ENCODE measurements at places on chromosomes 3 and 15. TPM values are rescaled to one million over a fixed set of nuclear protein-coding genes. Genes with fewer than 3 reads are reported as not detected.

DNA sequence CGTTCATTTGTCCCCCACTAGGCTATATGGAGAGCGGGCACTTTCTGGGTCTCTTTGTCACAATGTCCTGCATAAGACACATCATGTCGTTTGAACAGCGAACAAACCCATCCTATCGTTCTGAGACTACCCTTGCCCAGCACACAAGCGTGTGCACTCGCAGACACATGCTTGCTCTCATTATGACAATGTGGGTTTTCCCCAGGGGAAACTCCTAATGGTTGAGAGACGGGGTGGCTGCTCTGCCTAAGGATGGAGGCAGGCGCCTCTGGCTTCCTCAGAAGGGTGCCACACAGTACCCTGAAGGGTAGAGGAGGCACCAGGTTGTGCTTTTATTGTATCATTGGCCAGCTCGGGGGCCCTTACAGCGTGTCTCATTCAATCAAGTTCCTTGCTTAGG is 51.0 kb upstream of the MYZAP start:
- H3K27ac ChIP-seq = no peak overlapping the region
- no peak for DNase-seq
- no peaks in the 10 kb centered on the region for H3K27me3 ChIP-seq
- H3K4me1 ChIP-seq = peaks cover 14% of the 10 kb centered on the region
- no peaks in the 10 kb centered on the region for H3K36me3 ChIP-seq

GRCh38 chr15:39869858-39870515 is 50.1 kb downstream of the GPR176 start:
- no peaks in the 10 kb centered on the region for H3K27me3 ChIP-seq
- DNase-seq = no peak
- H3K4me3 ChIP-seq = no peak overlapping the region
- peaks cover 6% of the 10 kb centered on the region for H3K36me3 ChIP-seq
- no peaks in the 10 kb centered on the region for H3K4me1 ChIP-seq

GRCh38 chr3:100516232-100516631 is 23.8 kb downstream of the TMEM45A start:
- peaks cover 42% of the 10 kb centered on the region for H3K4me1 ChIP-seq
- no peaks in the 10 kb centered on the region for H3K36me3 ChIP-seq
- H3K4me3 ChIP-seq = peak overlapping the region; percentile 4

DNA sequence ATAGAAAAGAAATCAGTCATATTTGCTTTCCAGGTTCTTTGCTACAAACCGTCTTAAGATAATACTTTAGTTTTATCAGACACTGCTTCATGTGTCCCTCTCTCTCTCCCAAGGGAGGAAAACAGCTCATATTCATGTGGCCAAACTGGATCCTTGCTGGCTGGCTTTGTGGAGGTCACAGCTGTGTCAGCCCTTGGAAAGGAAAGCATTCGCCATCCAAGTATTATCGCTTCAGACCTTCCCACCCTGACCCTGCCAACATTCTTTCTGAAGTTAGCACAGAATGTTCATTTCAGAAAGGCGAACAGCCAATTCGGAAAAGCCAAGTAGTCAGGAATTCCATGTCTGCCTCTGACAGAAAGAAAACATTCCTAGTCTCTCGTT is 213.6 kb downstream of the FEZF2 start:
- peaks cover 27% of the 10 kb centered on the region for H3K4me1 ChIP-seq
- no peaks in the 10 kb centered on the region for H3K36me3 ChIP-seq
- H3K27ac ChIP-seq = peak overlapping the region; percentile 49
- peak overlapping the region; percentile 38 for H3K4me3 ChIP-seq

- H3K27me3 ChIP-seq = no peaks in the 10 kb centered on the region
- H3K27ac ChIP-seq = no peak overlapping the region
- peaks cover 25% of the 10 kb centered on the region for H3K4me1 ChIP-seq
- no peak overlapping the region for H3K4me3 ChIP-seq
- no peaks in the 10 kb centered on the region for H3K36me3 ChIP-seq
These were observed 3.0 kb downstream of the IL12A start for GRCh38 chr3:159991591-159991990.

GRCh38 chr15:69313432-69314000 is 14.8 kb downstream of the PAQR5 start:
- H3K36me3 ChIP-seq = no peaks in the 10 kb centered on the region
- H3K27ac ChIP-seq = no peak overlapping the region
- no peaks in the 10 kb centered on the region for H3K27me3 ChIP-seq
- no peak overlapping the region for H3K4me3 ChIP-seq

DNA sequence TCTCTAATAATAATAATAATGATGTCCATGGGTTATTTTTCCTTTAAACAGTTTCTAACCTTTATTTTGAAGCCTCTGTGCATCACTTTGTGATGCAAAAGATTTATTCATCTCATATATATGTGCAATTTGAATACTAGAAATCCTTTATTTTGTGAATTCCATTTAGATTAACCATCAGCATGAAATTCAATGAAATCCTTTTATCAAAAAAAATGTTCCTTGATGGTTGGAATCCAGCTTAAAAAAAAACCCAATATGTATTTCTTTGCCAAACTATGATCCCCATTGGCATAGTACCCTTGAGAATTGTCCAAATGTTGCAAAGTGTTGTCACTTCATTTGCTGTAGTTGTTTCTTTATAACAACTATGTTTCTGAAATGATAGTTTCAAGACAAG is 7.4 kb downstream of the TBC1D23 start:
- H3K27me3 ChIP-seq = no peaks in the 10 kb centered on the region
- H3K36me3 ChIP-seq = no peaks in the 10 kb centered on the region
- DNase-seq = peak; percentile 45

DNA sequence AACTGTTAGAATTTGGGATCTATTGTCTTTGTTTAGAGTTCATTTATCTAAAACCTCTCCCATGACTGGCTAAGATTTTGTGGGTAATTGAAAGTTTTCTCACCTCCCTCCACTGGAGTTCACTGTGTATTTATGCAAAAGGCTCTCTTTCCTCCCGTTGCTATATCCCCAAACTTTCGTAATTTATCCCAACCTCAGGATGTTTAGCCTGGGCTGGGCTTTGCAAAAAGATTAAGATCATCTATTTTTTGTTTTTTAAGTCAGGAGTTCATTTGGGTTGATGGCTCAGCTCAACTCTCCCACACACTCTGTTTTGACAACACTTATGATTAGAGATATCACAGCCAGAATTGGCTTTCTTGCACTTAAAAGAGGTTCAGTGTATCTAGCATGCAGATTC is 27.0 kb downstream of the SUCNR1 start:
- H3K36me3 ChIP-seq = no peaks in the 10 kb centered on the region
- H3K4me3 ChIP-seq = no peak overlapping the region
- H3K4me1 ChIP-seq = peaks cover 36% of the 10 kb centered on the region
- no peak overlapping the region for H3K27ac ChIP-seq
- H3K27me3 ChIP-seq = no peaks in the 10 kb centered on the region
- no peak for DNase-seq

- no peak overlapping the region for H3K4me3 ChIP-seq
- H3K4me1 ChIP-seq = no peaks in the 10 kb centered on the region
- peak; percentile 48 for DNase-seq
- H3K27ac ChIP-seq = no peak overlapping the region
These were observed 492.4 kb upstream of the FRG2C start for GRCh38 chr3:75171630-75172230.

DNA sequence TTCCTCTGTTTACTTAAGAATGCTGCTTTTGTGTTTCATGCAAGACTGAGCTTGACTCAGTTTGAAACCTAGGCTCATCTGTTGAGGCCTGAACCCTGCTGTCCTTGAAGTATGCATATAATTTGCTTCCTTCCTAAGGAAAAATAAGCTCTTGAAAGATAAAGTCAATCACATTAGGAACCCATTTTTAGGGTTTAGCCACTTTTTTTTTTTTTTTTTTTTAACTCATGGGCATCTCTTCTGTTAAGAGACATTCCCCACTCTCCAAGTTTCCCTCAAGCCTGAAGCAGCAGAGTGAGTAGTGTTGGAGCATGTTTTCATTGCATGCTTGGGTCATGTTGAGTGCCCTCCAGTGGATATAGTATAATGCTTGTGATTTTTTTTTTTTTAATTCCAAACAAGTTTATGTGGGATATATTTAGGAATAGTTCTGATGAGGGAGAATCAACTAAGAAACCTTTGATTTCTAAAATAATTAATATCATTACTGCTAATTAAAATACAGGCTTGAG is 3.6 kb downstream of the CTNNB1 start:
- H3K27ac ChIP-seq = 0 out of 2 replicates have a peak overlapping the region, but pooled peaks have one; percentile 6
- H3K36me3 ChIP-seq = no peaks in the 10 kb centered on the region
- peak overlapping the region; percentile 93 for H3K4me3 ChIP-seq
- DNase-seq = peak; percentile 80
- peaks cover 56% of the 10 kb centered on the region for H3K4me1 ChIP-seq

DNA sequence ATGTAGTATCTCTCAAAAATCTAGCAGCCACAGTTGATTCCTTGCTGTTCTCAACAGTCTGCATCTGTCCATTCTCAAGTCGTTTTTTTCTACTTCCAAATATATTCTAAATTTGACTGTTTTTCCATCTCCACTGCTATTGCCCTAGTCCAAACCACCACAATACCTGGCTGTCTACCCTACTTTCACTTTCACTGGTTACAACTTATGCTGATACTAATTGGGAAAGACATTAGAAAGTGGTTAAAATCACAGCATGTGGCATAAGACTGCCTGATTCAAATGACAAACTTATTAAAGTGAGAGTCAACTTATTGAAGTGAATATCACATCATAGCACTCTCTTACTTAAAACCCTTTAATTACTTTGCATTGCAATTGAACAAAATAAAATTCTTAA is 72.6 kb downstream of the CHST2 start:
- DNase-seq = no peak
- no peak overlapping the region for H3K27ac ChIP-seq
- H3K36me3 ChIP-seq = no peaks in the 10 kb centered on the region
- no peak overlapping the region for H3K4me3 ChIP-seq
- H3K4me1 ChIP-seq = 0 out of 2 replicates have a peak, but pooled peaks cover 5% of the 10 kb centered on the region

- H3K27ac ChIP-seq = no peak overlapping the region
- no peaks in the 10 kb centered on the region for H3K4me1 ChIP-seq
- peaks cover 10% of the 10 kb centered on the region for H3K27me3 ChIP-seq
- DNase-seq = no peak
- H3K36me3 ChIP-seq = no peaks in the 10 kb centered on the region
- H3K4me3 ChIP-seq = no peak overlapping the region
These were observed 23.8 kb upstream of the SNRPA1 start for GRCh38 chr15:101318839-101319238.

DNA sequence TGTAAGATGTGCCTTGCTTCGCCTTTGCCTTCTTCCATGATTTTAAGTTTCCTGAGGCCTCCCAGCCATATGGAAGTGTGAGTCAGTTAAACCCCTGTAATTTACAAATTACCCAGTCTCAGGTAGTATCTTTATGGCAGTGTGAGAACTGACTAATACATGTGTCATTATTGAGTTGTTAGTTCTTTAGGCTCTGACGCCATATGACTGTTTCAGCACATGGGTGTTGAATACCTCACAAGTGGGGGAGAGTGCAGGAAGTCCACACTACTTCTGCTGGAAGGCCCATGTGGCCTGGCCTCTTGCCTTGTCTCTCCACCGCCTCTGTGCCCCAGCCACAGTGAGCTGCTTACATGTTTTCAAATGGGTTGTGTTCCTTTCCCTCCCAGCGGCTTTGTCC is 28.5 kb downstream of the MFSD1 start:
- no peaks in the 10 kb centered on the region for H3K27me3 ChIP-seq
- H3K4me3 ChIP-seq = no peak overlapping the region
- no peaks in the 10 kb centered on the region for H3K4me1 ChIP-seq
- peaks cover 38% of the 10 kb centered on the region for H3K36me3 ChIP-seq

GRCh38 chr15:50764461-50765194 is 878 bp downstream of the SPPL2A start:
- H3K27me3 ChIP-seq = no peaks in the 10 kb centered on the region
- 0 out of 2 replicates have a peak, but pooled peaks cover 4% of the 10 kb centered on the region for H3K4me1 ChIP-seq
- no peaks in the 10 kb centered on the region for H3K36me3 ChIP-seq
- H3K27ac ChIP-seq = peak overlapping the region; percentile 85

GRCh38 chr15:100901702-100902435 is 17.3 kb upstream of the LRRK1 start:
- no peaks in the 10 kb centered on the region for H3K36me3 ChIP-seq
- peak overlapping the region; percentile 64 for H3K4me3 ChIP-seq

GRCh38 chr15:81050805-81051204 is 50.1 kb downstream of the TLNRD1 start:
- H3K27me3 ChIP-seq = no peaks in the 10 kb centered on the region
- no peak overlapping the region for H3K27ac ChIP-seq
- no peak for DNase-seq
- peaks cover 8% of the 10 kb centered on the region for H3K4me1 ChIP-seq
- H3K4me3 ChIP-seq = no peak overlapping the region

- H3K4me3 ChIP-seq = no peak overlapping the region
- no peaks in the 10 kb centered on the region for H3K36me3 ChIP-seq
- no peaks in the 10 kb centered on the region for H3K27me3 ChIP-seq
- no peak overlapping the region for H3K27ac ChIP-seq
These were observed 53.8 kb downstream of the WDR76 start for GRCh38 chr15:43880406-43881194.

DNA sequence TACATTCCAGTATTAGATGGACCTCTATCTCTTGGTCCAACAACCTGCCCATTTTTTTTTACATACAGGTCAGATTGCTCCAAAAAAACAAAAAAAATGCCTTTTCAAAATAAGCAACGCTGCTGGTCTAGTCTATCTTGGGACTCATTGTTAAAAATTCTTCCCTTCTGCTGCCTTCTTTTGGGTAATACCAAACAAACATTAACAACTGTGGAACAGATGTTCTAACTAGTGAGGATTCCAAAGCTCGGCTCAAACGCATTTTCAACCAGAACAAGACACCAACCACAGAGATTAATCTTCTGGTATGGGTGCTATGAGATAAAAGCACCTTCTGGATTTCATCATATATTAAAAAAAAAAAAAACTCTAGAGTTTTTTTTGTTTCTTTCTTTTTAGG is 24.7 kb downstream of the ARHGAP31 start:
- peaks cover 21% of the 10 kb centered on the region for H3K4me1 ChIP-seq
- H3K27ac ChIP-seq = no peak overlapping the region
- peak; percentile 53 for DNase-seq
- no peak overlapping the region for H3K4me3 ChIP-seq
- H3K27me3 ChIP-seq = no peaks in the 10 kb centered on the region

DNA sequence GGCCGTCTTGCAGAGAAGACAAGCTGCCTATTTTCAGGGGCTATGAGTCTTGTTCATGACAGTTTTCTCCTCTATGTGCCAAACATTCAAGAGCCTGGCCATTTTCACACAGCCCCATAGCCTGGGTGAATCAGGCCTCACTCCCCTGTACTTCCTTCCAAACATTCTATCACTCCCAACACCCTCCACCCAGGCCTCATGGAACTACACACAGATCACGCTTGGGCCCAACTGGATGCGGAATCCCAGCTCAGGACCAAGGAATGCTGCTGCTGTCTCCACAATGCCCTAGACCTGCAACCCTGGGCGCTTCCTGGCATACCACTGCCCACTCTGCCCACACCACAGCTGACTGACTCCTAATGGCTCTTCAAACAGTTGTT is 39.4 kb upstream of the PCSK6 start:
- H3K4me3 ChIP-seq = no peak overlapping the region
- no peak for DNase-seq
- H3K4me1 ChIP-seq = no peaks in the 10 kb centered on the region
- H3K27me3 ChIP-seq = peaks cover 18% of the 10 kb centered on the region

The GXYLT2 gene
- 10.0 TPM for total RNA-seq

The ITIH4 gene
- total RNA-seq = not detected

The SLC12A1 gene
- not detected for total RNA-seq

The SKOR1 gene
- total RNA-seq = 0.11 TPM

The NKIRAS1 gene
- total RNA-seq = 18.5 TPM

The TM4SF18 gene
- total RNA-seq = not detected

The LSMEM2 gene
- total RNA-seq = not detected

The CCNB2 gene
- 23.3 TPM for total RNA-seq
